BJ (cell line): ENCODE measurements at places on chromosomes 2 and 18. TPM values are rescaled to one million over a fixed set of nuclear protein-coding genes. Genes with fewer than 3 reads are reported as not detected.

- no peak for DNase-seq
These were observed 34.2 kb upstream of the REV1 start for GRCh38 chr2:99524056-99524455.

- DNase-seq: no peak
These were observed 186.5 kb downstream of the TRIB2 start for GRCh38 chr2:12903272-12903671.

DNA sequence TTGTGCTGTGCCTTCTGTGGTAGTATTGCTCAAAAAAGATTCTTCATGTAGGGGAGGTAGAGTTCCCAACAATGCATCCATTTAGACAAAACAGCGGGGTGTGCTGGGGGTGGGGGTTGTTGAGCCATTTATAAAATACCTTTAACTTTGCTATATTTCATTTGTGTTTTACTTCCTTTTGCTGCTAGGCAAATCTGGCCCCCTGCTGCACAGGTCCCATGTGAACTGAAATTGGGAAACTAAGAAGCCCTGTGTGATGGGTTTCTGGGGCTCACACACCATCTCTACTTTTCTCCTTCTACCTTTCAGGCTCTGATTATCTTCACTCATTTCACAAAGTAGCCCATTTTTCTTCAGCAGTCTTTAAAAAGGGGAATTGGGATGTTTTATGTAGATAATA lies 52.7 kb upstream of the ITGA4 start:
- no peak for DNase-seq

DNA sequence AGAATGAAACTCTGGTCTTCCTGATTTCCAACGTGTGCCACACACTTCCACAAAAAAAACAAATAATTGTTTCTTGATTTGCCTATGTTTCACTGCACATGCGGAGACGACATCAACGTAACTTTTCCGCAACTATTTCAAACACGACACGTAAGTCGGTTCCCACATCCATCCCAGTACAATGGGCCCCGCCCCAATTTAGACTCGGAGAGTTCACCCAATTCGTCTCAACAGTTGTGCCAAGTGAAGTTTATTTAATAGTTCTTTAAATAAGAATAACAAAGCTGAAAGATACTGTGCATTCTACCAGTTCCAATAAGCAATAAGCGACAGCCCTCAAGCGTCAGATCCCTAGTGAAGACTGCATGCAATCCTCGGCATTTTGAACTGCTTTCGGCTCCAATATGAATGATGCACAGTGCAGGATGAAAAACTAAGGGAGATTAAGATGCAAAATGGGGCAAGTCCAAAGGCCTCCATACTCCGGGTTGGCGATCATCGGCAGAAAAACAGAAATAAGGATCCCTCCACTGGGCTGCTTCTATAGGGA lies 664 bp downstream of the CCT4 start:
- no peak for DNase-seq

GRCh38 chr2:116761864-116762263 lies 1052.6 kb upstream of the DDX18 start:
- no peak for DNase-seq

Gene ELOA2
- not detected in 2 replicates for polyA plus RNA-seq
